ENCODE measurements at places on chromosomes 3 and 15.
A peak's percentile ranks its signal among the peaks of the same experiment; 100 is the strongest.

DNA sequence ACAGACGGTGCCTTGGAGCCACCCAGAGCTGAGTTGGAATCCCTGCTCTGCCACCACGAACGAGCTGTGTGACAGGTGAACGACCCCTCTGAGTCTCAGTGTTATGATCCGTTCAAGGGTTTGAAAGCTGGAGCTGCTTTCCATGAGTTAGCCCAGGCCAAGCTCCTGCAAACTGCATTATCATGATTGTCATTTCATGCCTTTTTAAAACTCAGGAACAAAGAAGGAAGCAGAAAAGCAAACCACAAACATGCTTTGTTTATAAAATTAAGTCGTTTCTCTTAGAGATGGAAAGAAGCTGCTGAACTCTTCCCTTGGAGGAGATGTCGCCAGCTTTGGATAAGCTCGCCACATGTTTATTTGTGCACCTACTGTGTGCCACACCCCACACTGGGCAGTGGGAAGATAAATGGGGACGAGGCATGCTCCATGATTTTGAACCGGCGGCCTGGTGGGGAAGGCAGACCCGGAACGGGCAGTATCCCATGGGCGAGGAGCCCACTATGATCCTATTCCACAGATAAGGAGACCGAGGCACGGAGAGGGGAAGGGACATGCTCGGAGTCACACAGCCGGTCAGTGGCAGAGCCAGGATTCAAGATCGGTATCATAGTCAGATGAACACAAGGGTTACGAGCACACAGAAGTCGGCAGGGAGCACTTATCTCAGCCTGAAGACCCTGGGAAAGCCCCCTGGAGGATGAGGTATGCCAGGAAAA lies 15.9 kb downstream of the HRH1 start:
- no peak for DNase-seq

GRCh38 chr3:5376761-5377160 lies 189.3 kb downstream of the EDEM1 start:
- no peak for DNase-seq

DNA sequence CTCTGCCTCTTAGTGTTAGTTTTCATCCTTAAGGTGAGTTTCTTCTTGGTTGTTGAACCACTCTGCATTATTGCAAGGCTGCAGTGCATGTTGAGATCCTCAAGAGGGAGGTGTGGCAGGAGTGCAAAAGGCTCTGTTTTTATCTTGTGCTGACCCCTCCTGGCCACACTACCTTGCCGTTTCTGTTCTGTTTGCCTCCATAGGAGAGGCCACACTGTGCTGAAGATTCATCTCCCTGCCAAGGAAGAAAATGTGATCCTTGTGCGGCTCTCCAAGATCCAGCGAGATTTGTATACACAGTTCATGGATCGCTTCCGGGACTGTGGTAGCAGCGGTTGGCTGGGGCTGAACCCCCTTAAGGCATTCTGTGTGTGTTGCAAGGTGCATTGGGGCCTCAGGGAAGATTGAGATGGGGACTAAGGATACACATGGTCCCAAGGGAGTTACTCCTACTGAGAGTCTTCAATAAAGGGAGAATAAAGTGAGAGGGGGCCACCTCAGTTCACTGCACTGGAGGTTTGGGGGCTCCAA lies 33.0 kb upstream of the TEX264 start:
- DNase-seq, result peak; percentile 73

DNA sequence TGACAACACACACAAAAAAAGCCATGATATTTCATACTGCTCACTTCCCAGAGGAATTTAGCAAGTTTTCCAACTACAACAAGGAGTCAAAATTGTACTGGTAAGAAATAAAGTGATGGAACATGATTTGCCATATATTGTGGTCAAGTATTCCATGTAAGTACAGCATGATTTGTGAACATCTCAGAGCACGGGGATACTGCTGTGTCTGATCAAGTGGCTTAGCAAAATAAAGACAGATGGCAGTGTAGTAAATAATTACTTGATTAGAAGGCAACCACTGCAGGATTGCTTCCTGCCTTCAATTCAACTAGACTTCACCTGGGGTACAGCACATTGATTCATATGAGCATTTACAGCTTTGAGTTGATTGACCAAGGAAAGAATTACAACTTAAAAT lies 51.6 kb upstream of the DUT start:
- no peak for DNase-seq

- DNase-seq, result no peak
These were observed 39.1 kb downstream of the CFAP91 start for GRCh38 chr3:119741657-119742590.

DNA sequence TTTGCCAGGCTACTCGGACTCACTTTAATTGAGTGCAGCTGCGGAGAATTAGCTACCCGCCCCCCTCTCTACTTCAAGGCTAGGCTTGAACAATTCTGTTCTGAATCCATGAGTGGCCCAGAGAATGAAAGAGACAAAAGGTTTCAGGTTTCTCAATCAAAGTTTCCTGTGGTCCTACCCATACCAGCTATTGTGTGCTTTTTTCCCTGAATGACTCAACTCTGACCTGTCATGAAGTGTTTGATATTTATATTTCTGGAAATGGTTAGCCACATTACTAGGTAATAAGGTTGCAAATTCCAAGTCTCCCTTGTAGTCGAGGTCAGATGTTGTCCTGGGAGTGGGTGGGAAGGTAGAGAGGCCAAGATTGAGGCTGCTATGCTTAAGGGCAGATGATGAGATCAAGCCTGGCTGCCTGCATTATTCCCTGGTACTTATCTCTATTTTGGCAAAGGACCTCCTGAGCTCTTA lies 392.7 kb upstream of the TBL1XR1 start:
- DNase-seq, result peak; percentile 99

DNA sequence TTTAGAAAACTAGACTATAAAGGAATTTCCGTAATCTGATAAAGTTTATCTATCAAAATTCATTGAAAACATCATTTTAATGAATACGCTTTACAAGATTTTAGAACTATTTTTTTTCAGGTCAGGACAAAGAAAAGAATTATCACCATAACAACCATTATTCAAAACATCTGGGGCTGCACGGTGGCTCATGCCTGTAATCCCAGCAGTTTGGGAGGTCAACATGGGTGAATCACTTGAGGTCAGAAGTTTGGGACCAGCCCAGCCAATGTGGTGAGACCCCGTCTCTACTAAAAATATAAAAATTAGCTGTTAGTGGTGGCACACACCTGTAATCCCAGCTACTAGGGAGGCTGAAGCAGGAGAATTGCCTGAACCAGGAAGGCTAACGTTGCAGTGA lies 260.4 kb downstream of the WNT5A start:
- peak; percentile 59 for DNase-seq

GRCh38 chr3:41792806-41793205 lies 169.1 kb downstream of the ULK4 start:
- no peak for DNase-seq

GRCh38 chr3:186413615-186414415 lies 51.8 kb upstream of the DGKG start:
- DNase-seq, result peak; percentile 64

DNA sequence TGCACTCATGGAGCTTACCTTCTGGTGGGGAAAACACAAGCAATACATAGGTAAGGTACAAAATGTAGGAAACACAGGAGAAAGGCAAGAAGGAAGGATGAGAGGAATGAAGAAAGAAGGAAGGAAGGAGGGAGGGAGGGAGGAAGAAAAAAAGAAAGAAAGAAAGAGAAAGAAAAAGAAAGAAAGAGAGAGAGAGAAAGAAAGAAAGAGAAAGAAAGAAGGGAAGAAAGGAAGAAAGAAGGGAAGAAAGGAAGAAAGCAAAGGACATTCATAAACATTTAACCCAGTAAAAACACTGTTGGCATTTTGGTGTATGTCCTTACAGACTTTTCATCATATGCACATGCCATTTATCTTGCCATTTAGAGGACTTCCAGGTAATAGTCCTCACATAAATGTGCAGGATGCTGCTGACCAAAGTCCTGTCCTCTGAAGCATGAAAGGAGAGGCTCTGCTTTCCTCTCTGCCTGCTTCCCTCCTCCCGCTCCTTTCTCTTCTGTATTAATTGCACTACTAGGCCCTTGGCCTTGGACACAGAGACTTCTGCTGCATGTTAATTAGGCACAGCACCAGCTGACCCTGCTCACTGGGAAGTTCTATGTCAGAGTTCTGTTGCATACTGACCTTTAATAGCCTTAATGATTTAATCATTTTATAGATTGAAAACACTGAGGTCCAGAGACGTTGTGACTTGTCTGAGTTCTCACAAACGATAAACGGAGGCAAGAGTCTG lies 29.7 kb upstream of the NDUFB4 start:
- no peak for DNase-seq

- no peak for DNase-seq
These were observed 193.1 kb upstream of the ADAMTS9 start for GRCh38 chr3:64880916-64881315.

GRCh38 chr3:165830746-165831145 lies 6.5 kb downstream of the BCHE start:
- DNase-seq, result no peak

GRCh38 chr15:63599401-63600000 lies 2.3 kb downstream of the FBXL22 start:
- DNase-seq, result peak; percentile 51

GRCh38 chr3:16394639-16395038 lies 118.9 kb downstream of the RFTN1 start:
- no peak for DNase-seq

DNA sequence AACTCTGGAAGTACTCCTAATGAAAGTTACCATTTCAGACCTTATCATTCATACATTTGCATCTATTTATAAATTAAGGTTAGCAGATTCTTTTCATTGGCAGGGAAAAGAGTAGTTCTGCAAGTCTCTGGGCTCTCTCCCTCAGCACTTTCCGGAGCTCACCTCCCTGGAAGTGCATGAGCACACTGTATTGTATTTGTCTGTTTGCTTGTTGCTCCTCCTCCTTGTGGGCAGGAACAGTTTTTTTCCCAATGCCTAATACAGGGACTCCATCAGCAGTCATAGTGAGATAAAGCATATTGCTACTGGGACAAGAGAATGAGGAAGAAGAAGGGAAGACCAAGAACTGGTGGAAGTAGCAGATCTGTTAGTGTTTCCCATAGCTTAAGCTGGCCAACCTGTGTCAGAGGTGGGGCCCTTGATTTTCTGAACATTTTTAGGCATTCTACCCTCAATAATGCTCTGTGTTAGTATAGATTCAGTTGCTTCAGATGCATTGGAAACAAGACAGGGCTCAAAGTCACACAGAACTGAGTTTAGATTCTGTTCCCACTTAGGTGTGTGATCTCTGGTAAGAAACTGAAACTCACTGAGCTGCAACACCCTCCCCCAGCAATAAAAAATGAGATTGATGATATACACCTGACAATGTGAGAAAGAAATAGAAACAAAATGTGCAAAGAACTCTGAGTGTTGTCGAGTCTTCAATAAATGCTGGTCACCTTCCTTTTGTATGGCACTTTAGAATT lies 407.8 kb downstream of the TUSC7 start:
- DNase-seq, result no peak

- DNase-seq, result no peak
These were observed 549 bp downstream of the TRH start for GRCh38 chr3:129974833-129975704.

DNA sequence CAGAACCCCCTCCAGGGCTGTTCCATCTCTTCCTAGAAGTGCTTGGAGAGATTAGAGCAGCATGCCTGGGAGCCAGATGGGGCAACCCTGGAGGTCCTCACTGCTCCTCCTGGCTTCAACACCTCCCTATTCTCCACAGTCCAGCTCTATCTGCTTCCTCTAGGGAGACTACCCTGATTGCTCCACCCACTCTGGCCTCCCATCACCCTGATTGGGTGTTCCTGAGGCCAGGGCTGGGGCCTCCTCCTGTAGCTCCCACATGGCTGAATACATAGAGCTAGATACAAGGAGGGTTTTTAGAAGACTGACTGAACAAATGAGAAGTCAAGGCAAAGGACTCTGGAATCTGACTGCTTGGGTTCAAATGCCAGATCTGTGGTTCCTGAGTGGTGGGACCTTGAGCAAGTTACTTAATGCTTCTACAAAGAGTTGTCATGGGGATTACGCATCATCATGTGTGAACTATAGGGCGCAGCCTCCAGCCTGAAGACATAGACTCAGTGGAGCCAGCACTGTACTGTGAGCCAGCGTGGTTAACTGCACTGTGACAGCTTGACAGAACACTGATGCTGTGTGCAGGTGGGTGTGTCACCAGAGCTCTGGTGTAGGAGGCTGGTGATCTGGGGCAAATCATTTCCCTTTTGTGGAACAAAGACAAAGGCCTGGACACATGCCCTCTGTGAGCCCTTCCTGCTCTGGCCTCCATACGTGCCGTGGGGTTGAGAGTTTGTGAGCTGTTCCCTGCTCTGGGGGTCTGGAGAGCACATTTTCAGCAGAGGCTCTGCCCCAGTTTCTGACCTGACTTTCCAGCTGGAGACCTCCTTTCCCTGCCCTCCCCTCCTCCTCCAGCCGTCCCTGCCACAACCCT lies 74.8 kb downstream of the SCN5A start:
- peak; percentile 14 for DNase-seq

DNA sequence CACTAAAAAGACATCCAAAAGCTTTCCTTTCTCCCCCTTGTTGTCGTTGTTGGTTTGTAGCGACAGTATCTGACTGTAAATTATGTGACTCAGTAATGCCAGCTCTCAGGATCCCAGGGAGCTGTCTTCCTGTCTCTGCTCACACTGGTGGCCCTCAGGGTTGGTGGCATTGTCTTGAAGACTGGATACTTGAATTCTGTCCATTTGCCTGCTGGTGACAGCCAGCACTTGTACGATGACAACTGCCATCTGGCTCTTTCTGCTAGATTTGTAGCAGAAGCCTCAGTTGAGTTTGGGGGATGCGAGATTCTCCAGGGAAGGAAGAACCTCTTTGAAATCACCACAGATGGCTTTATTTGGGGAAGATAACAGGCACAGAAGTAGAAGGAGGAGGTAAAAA lies 120.8 kb downstream of the ARPP21 start:
- no peak for DNase-seq

DNA sequence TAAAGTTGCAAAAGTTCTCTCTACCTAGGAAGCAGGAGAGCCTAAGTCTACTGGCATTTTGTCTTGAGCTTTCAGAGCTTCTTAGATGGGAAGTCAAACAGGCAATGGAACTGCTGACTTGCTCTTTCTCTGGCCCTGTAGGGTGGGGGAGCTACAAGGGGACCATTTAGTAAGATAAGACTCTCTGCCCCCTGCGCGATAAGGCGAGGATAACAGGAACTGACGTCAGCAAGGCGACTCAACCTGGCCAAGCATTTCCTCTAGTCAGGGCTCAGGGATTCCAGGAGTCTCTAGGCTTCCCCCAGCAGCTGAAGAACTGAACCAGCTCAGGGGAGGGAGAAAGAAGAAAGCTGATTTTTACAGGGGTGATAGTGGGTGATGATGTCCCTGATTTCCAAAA lies 5.8 kb downstream of the RARB start:
- no peak for DNase-seq

- peak; percentile 24 for DNase-seq
These were observed 187.4 kb downstream of the OPA1 start for GRCh38 chr3:193780397-193780796.

GRCh38 chr3:154933581-154933980 lies 146.5 kb upstream of the MME start:
- no peak for DNase-seq

Data from fibroblast of mammary gland (primary cell).